Activated CD8-positive, alpha-beta memory T cell treated with anti-CD3 and anti-CD28 coated beads, Interleukin-2, amount 50 U/mL, for 48 hours (primary cell): ENCODE measurements at places on chromosomes 1 and 21.

DNA sequence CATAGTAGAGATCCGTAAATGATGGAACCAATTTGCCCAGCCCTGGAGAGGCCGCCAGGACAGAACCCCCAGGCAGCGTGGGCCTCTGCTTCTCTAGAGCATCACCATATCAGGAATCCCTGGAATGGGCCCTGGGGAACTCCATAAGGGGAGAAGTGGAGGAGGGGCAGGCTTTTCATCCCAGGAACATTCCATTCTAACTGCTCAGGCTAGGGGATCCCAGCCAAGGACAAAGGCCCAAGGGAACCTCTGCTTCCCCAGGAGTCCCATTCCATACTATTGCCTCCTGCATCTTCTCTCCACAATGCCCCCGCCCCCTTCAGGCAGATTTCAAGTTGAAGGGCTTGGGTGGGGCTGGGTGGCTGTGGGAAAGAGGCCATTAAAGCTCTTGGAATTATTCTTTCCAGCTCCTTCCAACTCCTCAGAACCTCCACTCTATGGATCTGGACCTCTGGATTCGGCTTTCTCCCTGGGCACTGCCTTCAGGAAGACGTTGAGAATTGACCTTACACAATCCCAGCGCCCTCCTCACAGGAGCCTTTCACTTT is 6.0 kb downstream of the TRNP1 start:
- DNase-seq, result no peak

DNA sequence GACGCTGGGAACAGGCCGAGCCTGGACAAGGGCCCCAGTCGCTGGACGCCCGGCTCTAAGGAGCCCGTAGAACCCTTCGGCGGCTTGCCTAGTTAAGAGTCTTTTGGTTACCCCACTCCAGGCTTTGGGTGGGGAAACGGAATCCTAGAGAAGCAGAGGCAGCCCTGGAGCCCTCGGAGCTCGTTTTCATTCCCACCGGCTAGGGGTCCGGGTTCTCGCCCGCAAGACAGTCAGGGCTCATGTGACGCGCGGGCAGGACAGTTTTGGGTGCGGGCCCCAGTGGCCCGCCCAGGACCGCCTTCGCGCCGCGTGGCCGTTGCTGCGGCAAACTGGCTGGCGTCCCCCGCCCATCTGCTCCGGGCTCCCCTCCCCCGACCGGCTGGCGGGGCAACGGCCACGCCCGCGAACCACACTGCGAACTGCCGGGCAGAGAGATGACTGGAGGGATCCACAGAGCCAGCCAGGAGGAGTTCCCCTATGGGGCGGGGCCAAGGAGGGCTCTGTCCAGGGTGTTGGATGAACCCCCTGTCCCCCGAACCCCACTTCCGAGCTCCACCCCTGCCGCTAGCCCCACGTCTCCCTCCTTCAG is 829 bp upstream of the HES2 start:
- DNase-seq, result no peak

DNA sequence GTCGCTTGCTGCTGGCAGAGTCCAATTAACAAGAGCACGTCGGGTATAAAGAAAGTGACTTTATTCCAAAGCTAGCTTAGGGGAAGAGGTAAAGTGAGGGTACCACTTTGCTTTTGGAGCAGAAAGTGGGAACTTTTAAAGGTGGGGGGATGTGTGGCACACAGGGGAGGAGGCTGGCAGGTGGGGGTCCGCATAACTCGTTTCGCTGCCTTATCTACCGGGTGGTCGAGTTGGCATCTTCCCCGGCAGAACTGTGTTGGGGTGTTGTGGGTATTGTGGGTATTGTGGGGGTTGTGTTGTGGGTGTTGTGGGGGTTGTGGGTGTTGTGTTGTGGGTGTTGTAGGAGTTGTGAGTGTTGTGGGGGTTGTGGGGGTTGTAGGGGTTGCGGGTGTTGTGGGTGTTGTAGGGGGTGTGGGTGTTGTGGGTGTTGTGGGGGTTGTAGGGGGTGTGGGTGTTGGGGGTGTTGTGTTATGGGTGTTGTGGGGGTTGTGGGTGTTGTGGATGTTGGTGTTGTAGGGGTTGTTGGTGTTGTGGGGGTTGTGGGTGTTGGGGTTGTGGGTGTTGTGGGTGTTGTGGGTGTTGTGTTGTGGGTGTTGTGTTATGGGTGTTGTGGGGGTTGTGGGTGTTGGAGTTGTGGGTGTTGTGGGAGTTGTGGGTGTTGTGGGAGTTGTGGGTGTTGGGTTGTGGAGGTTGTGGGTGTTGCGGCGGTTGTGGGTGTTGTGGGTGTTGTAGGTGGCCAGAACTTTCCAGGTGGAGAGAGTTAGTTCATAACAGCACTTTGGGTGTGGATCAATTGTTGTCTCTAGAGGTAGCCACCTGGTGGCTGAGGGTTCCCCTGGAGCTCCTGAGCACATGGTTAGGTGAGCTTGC is 52.7 kb downstream of the AGPAT3 start:
- DNase-seq, result peak; percentile 76

GRCh38 chr1:21216835-21217811 is 40.4 kb upstream of the EIF4G3 start:
- peak; percentile 88 for DNase-seq

DNA sequence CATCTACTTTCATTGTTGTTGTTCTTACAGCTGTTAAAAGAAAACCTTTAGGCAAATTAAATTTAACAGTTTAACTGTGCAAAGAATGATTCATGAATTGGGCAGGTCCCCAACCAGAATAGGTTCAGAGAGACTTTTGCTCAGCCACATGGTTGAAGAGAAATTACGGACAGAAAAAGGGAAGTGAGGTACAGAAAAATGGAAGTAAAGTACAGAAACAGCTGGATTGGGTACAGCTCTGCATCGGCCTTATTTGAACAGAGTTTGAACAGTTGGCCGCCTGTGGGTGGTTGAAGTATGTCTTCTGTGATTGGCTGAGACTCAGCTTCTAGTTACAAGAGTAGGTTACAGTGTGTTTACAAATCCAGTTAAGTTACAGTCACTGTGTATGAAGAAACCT is 210.1 kb downstream of the FGGY start:
- no peak for DNase-seq

- no peak for DNase-seq
Measured at GRCh38 chr1:175471039-175471800, 272.2 kb downstream of the TNR start.

DNA sequence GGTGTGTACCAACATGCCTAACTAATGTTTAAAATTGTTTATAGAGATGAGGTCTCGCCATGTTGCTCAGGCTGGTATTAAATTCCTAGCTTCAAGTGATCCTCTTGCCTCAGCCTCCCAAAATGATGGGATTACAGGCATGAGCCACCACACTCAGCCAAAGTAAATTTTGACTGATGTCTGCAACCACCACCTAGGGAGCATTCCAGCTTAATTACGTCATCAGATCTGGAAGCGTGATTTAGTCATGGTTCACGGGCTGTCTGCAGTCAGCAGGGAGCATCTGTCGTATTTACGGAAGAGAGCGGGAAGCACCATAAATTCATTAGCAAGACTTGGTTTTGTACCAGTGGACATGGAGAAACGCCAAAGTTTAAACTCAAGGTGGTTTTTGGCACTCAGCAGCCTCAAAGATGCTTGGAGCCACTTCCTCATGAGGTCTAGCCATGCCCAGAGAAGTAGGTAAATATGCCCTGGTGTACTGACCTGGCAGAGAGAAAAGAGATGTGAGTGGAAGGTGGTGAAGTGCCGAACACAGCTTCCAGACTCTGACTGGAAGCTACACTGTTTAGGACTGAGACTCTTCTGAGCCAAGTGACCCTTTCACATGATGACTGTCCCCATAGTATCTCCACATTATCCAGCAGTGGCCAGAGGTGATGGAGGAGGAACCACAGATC is 60.8 kb upstream of the SLC35F3 start:
- no peak for DNase-seq

- peak; percentile 59 for DNase-seq
Measured at GRCh38 chr1:52634111-52634510, 1.1 kb downstream of the SHISAL2A start.

DNA sequence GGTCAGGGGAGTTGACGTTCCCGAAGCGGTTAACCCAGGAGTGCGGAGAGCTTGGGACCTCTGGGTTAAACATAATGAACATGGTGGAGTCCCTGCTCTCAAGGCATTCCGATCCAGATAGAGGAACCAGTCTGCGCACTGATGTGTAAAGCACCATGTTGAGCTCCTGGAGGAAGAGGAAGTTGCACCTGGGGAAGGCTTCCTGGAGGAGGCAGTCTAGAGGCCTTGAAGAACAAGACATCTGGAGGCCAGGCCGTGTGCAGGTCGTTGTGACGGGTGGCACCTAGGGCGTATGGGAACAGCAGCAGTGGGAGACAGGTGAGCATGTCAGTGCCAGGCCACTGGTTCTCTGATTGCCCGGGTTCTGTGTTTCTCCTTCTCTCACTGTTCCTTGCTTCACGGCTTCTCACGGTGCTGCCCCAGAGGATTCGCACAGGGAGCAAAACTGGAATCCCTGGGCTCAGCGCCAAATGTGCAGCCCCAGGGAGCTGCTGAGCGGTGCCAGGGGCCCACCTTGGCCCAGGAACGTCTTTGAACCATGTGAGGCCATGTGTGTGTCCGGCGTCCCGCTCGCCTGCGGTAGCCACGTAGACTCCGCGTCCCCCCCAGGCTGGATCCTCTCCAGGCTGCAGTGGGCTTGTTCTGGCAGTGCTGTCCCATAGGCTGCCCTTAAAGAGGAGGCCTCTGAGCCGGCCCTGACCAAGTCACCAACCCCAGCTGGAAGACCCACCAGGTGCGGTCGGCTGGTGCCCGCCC is 122.9 kb upstream of the GALNT2 start:
- DNase-seq, result no peak

DNA sequence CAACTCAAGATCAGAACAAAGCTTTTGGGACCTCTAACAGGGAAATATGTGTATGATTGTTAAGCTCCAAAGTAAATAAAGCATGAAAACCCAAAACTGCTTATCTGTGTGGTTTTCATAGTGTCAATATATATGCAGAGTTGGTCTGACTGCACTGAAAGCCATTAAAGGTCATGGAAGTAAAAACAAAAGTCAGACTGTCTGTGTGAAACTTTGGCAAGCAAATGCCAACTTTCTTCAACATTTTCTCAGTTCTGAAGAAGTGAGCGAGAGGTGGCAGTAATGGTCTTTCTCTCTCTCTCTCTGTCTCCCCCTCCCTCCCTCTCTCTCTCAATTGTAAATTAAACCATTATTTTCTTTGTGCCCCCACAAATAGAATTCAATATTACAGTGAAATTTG is 100.1 kb upstream of the S1PR1 start:
- no peak for DNase-seq

DNA sequence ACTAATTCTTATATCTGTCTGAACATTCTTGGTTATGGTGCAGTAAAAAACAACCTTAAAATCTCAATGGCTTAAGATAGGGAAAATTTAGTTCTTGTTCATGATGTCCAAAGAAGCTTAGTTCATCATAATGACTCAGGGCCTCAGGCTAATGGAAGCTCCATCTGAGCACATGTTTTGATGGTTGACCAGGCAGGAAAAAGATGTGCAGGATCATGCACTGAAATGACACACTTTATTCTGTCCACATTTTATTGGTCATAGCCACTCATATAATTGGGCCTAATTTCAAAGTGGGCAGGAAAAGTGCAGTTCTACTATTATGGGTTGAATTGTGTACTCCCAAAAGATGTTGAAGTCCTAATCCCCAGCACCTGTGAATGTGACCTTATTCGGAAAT is 198.2 kb downstream of the CENPF start:
- DNase-seq, result no peak

- DNase-seq, result no peak
Measured at GRCh38 chr1:51316113-51316845, 14.1 kb downstream of the TTC39A start.
